DND-41 (cell line): ENCODE measurements at places on chromosomes 6 and 20.

GRCh38 chr6:43510827-43511163 lies 649 bp upstream of the LRRC73 start:
- DNase-seq, result no peak

DNA sequence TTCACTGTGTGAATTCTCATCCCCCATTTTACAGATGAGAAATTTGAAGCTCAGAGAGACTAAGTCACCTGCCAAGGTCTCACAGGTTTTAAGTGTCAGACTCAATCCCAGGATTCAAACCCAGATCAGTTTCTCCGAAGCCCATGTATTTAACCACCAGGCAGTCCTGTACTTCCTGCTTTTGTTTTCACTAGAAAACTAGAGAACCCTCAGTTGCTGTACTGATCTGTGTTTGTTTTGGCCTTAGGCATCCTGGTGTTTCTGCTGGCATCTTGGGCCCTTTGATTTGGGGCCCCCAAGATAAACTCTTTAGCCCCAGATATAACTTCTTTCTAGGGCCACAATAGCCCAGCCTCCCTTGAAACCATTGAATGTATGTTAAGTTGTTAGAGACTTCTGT lies 36.5 kb downstream of the PPP1R16B start:
- DNase-seq, result no peak

- no peak for DNase-seq
Observed at GRCh38 chr6:69421269-69421668, 375.5 kb downstream of the LMBRD1 start.

- no peak for DNase-seq
Observed at GRCh38 chr6:42022755-42023384, 27.5 kb upstream of the TAF8 start.

DNA sequence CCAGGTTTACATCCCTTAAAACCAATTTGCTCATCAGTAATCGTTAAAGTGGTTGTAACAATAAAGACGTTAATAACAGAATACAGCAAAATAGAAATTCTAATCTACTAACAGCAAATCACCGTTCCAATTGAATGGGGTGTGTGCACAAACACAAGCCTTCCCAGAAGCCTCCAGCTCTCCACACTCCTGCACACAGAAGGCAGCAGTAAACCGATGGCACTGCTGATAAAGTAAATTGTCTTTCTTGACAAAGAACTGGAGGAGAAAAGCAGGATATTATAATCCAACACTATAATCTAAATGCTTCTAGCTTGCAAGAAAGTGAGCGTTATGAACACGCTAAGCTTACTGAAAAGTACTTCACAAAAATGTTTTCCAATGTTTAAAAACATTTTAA lies 7.0 kb downstream of the ZNF217 start:
- no peak for DNase-seq
